Fibroblast of the aortic adventitia (primary cell): ENCODE measurements at places on chromosomes 5 and 9. TPM values are rescaled to one million over a fixed set of nuclear protein-coding genes. Genes with fewer than 3 reads are reported as not detected.

IFNB1 gene
- total RNA-seq = not detected in 2 replicates

NPM1 gene
- 1,373 and 6,496 TPM in 2 replicates for total RNA-seq

PCDHGA2 gene
- total RNA-seq = 2.5 and 3.9 TPM in 2 replicates

RETREG1 gene
- total RNA-seq = 0.08 and 0.99 TPM in 2 replicates

ADAMTS13 gene
- 1.4 and 2.1 TPM in 2 replicates for total RNA-seq

NIPAL4 gene
- under 0.01 TPM in 1 of 2 replicates, not detected in the other for total RNA-seq

CCDC192 gene
- total RNA-seq = not detected in 2 replicates

CATSPER3 gene
- 0.09 TPM in 1 of 2 replicates, not detected in the other for total RNA-seq

FAXDC2 gene
- total RNA-seq = 9.8 and 17.4 TPM in 2 replicates

JAK2 gene
- total RNA-seq = 13.2 and 19.2 TPM in 2 replicates

SPINK7 gene
- total RNA-seq = 0.41 TPM in 1 of 2 replicates, not detected in the other
